Central memory CD4-positive, alpha-beta T cell (primary cell): ENCODE measurements at places on chromosomes 16 and 17.
A peak's percentile ranks its signal among the peaks of the same experiment; 100 is the strongest.

- DNase-seq = no peak
Measured at GRCh38 chr16:77617553-77617952, 104.8 kb upstream of the NUDT7 start.

DNA sequence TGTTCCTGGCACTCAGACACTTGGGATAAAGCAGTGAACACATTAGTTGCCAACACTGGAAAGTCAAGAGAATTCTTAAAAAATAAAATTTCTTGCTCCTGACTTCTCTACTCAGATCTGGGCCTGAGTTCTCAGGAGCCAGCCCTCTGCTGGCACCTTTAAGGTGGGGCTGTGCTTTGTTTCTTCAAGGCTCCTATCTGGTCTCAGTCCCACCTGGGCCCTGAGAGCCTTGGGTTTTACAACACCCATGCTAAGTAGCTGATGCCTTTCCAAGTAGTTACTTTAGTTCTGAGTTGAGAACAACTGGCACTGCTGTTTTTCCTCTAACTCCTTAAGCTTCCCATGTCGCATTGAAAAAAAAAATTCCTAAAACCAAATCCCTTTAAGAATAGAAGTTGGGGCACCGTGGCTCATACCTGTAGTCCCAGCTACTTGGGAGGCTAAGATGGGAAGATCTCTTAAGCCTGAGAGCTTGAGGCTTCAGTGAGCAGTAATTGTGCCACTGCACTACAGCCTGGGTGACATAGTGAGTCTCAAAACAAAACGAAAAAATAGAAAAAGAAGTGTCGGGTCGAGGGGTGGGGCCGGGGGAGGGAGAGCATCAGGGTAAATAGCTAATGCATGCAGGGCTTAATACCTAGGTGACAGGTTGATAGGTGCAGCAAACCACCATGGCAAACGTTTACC is 16.6 kb downstream of the CHAD start:
- no peak for DNase-seq

GRCh38 chr17:64599187-64599676 is 62.9 kb downstream of the SMURF2 start:
- DNase-seq = peak; percentile 44

- peak; percentile 93 for DNase-seq
Measured at GRCh38 chr17:2049333-2050299, 5.3 kb upstream of the HIC1 start.

DNA sequence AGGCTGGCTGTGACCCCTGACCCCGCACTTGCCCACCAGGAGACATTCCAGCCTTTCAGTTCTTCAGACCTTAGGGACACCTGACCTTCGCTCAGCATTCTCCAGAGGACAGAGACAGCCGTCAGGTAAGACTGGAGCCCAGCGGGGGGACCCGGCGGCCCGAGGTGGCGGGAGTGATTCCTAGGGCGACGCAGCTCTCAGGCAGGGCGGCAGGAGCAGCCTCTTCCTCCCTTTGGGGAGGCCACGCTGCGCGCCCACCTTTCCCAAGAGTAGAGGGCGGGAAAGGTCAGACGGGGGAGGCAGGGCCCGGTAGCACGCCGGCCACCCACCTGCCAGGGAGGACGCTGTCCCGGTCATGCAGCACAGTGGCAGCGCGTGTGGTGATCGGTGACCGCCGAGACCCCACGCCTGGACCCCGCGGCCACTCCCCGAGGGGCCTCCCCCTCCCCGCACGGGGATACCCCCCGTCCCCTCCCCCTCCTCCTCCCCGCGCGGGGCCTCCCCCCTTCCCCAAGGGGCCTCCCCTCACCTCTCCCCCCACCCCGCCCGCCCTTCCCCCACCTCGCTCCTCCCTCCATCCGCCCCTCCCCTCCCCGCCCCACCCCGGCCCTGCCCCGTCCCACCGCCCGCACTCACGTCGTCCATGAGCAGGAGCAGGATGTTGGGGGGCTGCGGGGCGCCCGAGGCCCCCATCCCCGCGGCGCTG is 472 bp downstream of the GALNS start:
- no peak for DNase-seq

DNA sequence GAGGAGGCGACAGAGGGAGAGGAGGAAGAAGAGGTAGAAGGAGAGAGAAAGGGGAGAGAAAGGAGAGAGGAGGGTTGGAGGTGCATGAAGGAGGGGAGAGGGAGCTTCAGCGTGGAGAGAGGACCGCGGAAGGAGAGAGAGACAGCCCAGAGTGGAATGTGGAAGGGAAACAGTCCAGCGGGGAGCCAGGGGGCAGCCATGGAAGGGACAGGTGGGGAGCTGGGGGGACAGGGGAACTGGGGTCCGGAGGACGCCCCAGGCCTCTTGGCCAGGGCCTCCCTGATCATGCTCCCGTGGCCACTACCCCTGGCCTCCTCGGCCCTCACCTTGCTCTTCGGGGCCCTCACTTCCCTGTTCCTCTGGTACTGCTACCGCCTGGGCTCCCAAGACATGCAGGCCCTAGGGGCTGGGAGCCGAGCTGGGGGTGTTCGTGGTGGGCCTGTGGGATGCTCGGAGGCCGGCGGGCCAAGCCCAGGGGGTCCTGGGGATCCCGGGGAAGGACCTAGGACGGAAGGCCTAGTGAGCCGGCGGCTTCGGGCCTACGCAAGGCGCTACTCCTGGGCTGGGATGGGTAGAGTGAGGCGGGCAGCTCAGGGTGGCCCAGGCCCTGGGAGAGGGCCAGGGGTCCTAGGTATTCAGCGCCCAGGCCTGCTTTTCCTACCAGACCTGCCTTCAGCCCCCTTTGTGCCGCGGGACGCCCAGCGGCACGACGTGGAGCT is 759 bp downstream of the ASPHD1 start:
- no peak for DNase-seq

DNA sequence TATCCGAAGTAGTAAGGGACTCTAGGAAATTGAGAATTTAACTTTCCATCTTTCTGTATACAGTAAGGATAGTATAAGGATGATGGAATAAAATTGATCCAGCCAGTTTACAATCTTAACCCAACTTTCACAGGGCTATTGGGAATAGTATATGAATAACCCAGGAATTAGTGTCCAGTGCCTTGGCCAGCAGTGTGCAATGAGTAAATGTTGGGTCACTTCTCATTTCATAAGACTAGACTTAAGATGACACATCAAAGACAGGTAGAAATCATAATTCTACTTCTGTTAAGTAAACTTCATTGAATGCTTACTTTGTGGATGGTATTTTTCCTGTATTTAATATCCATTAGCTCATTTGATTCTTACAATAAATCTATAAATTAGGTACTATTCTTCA is 949.6 kb upstream of the GOT2 start:
- DNase-seq = no peak

DNA sequence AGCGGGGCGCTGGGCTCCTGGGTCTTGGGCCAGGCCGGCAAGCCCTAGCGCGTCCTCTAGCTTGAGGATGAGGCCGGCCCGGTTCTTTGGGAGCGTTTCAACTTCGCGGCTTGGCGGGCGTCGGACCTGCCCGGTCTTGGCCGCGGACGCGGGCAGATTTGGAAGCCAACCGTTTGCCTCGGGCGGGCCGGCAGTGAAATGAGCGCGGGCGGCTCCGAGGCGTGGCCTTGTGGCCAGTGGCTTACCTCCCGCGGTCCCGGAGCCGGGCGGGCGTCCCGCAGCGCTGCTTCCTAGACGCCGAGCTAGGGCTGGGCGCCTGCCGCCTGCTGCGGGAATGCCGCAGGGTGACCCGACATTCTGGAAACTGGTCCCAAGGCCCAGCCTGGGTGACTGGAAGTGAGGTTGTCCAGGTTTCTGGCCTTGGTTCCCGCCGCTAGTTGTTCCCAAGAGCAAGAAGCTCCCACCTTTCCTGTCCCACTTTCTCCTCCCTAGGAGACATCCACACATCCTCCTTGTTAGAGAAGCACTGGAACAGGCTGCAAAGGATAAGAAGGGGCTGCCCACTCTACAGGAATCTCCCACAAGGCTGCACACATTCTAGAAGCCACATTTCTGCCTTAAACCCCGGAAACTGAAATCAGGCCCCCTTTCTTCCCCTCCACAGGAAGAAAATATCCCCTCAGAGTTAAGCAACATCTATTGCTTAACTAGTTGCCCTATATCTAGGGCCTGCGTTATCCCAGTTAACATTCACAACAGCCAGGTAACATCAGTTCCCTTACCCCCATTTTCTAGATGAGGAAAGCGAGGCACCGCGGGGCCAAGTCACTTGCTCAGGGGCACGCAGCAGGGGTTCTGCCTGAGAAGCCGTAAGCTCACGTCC is 4.5 kb upstream of the CBX8 start:
- DNase-seq = no peak

GRCh38 chr17:72101526-72101925 is 19.3 kb upstream of the SOX9 start:
- no peak for DNase-seq

DNA sequence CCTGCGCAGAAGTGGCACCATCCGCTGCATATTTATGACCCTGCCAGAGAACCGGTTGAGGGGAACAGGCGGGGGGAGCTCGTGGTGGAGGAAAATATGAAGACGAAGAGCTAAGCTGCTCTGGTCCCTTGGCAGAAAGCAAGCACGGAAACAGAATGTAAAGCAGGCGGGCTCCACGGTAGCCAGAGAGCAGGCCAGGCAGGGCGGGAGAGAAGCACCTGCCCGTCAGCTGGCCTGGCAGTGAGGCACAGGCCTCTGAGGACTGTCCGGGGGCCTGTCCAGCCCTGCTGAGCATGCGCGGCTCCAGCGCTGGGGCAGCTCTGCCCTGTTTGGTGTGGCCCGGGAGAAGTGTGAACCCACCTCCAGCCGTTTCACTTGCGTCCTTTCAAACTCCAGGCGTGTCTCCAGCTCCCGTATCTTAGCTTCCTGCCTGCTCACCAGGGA is 46.7 kb downstream of the PIPOX start:
- DNase-seq = no peak

DNA sequence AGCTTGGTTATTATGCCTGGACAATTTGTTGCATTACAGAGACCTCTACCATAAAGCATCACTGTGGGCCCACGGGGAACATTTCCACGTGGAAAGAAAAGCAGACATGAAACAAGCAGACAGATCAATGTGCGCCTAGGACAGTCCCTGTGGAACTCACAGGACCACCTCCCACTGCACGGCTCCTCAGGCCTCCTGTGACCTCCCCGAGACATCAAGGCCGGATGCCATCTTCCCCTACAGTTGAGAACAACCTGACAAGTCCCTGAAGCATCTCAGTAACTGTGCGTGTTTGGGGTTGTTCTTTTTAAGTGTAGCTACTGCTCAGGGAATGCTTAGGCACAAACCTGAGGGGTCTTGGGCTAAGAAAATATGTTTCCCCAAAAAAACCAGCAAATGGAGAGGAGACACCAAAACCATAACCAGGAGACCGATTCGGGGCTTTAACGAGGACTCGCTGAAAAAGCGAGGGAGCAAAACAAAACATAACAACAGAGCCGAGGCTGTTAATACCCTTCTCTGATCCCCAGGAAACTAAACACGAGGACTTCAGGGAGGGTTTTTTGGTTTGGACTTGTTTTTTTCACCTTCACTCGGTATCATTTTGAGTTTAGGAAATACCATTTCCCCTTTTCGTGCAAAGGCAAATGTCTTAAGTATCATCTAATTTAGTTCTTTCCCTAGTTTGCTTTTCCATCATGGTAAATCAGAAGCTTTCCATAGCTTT is 87.1 kb downstream of the CYTH1 start:
- DNase-seq = no peak

DNA sequence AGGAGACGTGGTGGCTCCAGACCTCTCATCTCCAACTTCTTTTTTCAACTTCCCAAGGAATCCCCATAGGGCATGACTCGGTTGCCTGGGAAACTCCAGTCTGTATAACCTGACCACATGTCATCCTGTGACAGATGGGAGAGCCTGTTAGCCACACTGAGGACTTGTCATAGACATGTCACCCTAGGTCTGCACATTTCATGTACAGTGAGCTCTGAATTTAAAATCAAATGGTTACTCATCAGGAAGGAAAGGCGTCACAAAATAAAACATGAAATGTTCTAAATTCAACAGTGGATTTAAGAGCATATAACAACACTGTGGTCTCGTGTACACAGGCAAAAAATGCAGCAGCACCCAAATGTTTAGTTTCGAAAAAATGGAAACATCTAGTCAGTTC is 22.2 kb upstream of the ADAMTS18 start:
- no peak for DNase-seq

- DNase-seq = no peak
Measured at GRCh38 chr17:10018461-10018891, 113.4 kb upstream of the RCVRN start.

GRCh38 chr17:76947771-76948170 is 79.6 kb downstream of the MGAT5B start:
- no peak for DNase-seq

- no peak for DNase-seq
Measured at GRCh38 chr17:49695698-49696232, 12.0 kb downstream of the SLC35B1 start.

DNA sequence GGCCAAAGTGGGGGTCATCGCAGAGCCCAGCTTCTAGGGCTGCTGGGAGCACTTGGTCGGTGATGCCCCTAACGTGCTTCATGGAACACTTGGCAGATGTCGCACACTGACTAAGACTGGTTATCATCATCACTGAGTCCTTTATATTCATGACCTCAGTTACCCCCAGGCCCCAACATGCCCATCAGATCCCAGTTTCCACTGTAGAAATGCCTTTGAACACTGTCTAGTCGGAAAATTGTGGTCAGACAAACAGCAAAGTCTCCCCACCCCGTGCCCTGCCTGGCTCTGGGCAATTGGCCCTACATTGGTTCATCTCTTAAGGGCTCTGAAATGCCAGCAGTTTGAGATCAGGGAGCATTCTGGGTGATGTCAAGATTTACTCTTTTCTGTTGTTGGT is 51.3 kb downstream of the NKD1 start:
- no peak for DNase-seq

DNA sequence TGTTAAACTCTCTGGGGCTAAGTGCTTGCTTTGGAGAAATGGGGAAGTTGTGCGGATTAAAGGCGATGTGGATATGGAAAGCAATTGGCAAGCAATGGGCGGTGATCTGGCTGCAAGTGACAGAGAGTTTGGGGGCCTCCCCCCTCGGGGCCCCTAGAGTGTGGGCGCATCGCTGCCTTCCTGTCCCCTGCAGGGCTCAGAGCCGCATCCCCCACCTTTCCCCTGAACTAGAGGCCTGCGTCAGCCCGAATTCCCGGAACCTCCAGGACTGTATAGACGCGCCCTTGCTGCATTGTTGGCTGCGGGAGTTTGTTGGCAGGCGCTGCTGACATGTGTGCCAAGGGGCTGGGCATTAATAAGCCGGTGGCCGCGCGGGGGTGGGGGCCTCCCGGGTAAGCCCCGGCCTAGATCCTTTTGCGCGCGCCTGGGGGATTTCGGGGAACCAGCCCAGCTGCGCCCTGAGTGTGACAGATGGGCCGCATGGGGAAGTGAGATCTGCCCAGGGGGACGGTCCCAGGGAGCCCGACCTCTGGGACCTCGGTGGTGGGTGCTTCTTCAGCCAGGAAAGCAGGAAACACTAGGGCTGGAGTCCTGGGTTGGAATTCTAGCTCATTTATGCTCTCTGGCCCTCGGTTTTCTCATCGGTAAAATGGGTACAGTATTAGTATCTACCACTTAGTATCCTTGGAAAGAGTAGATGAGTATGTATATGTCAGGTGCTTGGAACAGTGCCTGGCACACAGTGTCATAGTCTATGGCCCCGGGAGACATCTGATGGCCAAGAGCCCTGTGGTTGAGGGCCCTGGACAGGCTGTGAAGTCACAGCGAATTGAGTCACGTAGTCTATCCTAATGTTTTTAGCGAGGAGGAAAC is 1.0 kb downstream of the EEF2K start:
- DNase-seq = peak; percentile 38

GRCh38 chr16:3475604-3476375 is 19.5 kb downstream of the C16orf90 start:
- DNase-seq = no peak
